Frontal cortex (tissue), 4 donors: ENCODE measurements at places on chromosomes 2 and 18. TPM values are rescaled to one million over a fixed set of nuclear protein-coding genes. Genes with fewer than 3 reads are reported as not detected.

The TSPYL6 gene
- not detected for total RNA-seq

The FN1 gene
- total RNA-seq: 99.9 TPM

The CROCC2 gene
- total RNA-seq: not detected

The CAPN14 gene
- 0.82 TPM for total RNA-seq

The STARD6 gene
- 0.82 TPM for total RNA-seq

The CNGA3 gene
- 1.2 TPM for total RNA-seq

The FMNL2 gene
- total RNA-seq: 93.8 TPM

The CYP27A1 gene
- total RNA-seq: 2.9 TPM

DNA sequence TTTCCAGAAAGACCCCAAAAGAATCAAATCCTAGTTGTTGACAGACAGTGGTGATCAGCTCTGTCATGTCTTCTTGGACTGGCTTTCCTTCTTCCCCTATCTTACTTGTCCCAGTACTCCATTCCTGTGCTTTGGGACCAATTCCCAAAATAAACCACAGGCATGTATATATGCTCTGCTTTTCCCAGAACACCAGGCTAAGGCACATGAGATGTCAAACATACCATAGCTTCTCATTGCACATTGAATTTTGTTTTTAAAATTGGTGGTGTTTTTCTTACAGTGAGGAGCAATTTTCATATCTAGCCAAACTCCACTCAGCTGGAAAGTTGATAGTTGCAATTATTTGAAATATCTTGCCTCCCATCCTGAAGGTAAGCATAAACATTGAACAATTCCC lies 88.9 kb upstream of the RGPD4 start:
- no peak for DNase-seq

DNA sequence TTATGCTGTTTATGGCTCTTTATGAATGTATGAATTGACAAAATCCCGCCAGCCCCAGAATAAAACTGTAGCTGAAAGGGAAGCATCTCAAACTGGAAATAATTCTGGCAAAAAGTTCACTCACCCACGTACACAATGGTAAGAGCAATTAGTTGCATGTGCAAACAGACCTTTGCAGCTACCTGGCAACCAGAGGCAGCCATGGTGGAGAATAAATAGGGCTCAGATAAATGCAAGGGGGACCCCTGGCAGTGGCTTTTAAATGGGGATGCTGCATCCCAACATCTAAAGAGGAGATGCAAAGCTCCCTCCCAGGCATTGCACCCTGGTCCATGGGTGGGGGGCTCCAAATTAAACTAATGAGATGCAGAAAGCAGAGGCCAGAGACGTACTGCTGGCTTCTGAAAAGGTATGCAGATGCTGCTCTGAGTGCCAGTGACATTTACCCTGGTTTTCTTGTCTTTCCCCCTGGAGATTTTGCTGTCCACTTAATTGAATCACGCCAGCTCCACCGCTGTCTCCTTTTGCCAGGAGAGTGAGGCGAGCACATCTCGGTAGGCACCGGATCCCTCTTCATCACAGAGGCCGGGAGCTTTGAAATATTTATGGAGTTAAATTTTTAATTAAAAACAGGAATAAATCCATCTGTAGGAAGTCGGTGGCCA lies 126.6 kb upstream of the NRP2 start:
- DNase-seq: no peak

DNA sequence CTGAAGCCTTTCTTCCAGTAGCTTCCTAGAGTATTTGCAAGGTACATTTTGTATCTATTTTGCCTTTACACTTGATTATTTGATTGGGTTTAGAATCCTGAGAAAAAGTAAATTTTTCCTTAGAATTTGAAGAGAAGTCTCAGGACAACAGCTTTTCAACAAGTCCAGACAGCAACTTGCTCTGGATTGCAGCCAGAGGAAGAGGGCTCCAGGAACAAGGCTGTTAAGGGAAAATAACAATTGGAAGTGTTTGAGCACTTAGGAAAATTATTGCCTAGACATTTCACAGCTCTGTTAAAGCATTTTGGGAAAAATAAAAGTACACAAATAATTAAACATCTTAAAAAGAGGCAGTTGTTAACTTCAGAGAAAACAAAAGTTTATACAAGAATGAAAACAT lies 58.3 kb upstream of the RAPGEF4 start:
- DNase-seq: no peak

DNA sequence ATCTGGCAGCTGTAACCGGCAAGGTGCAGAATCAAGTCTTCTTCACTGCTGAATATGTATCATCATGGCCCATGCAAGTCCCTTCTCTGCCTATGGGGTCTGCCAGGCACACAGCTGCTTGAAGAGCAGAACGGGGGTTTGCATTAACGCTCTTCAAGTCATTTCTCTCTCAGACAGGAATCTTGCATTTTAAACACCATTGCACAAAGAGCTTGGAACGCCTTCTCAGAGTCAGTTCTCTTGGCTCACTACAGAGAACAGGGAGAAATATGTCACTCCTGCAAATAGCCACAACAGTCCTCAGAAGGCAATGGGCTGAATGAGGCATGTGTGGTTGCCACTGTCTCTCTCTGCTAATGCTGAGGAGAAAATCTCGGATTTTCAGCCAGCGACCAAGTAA lies 2173.5 kb upstream of the PIK3C3 start:
- DNase-seq: no peak

DNA sequence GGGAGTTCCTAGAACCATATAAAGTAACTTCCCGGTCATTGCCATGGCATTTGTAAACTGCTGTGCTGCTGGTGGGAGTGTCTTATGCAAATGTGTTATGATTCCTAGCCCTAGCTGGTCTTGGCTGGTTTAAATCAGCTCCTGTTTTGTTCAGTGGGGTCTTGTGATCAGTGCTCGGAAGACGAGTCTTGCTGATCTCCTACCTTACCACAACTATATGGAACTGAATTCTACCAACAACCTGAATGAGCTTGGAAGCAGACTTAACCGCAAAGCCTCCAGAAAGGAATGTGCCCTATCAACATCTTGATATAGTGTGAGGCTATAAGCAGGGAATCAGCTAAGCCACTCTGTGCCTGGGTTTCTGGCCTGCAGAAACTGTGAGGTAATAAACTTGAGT lies 33.5 kb downstream of the POLE4 start:
- DNase-seq: no peak

DNA sequence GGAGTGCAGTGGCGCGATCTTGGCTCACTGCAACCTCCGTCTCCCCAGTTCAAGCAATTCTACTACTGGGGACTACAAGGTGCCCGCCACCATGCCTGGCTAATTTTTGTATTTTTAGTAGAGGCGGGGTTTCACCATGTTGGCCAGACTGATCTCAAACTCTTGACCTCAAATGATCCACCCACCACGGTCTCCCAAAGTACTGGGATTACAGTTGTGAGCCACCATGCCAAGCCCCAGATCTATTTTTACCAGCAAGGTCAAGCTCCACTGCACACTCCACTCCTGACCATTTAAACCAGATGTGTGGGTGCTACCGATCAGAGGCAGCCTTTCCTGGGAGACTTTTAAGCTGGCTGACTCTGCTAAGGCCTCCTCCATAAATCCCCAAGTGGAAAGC lies 67.5 kb upstream of the CD226 start:
- DNase-seq: no peak

DNA sequence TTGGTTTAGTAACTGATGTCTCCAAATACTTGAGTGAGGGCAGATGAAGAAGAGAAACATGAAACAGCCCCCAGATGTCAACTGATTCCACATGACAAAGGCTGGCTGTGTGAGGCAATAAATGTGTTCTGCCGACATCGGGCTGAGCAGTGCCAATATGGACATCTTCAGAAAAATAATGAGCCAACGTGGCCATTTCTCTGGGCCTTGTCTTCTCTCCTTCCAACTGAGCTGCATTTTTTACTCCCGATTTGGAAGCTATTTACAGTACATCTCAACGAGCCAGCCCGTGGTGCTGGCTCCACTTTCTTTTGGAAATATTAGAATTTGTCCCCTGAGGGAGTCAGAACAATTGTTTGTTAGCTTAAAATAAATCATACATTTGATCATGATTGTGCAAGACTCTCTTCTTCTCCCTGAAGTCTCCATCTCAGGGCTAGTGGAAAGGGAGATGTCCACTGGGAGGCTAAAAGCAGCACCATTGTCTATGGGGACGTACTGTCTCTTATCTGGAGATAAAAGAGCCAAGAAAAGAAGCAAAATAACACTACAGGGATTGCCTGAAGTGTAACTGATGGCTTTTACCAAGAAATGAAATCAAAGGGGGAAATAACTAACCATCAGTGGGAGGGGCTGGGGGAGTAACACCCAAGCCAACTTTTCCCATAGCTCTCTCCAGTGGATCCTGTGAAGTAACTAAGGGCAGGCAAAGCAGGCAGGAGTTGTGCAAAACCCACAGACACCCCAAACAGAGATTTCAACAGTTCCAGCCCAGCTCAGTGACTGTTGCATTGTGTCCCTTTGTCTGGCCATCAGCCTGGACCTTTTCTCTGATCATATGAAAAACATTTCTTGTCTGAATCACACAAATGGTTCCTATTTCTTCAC lies 114.8 kb downstream of the RDH14 start:
- DNase-seq: no peak

DNA sequence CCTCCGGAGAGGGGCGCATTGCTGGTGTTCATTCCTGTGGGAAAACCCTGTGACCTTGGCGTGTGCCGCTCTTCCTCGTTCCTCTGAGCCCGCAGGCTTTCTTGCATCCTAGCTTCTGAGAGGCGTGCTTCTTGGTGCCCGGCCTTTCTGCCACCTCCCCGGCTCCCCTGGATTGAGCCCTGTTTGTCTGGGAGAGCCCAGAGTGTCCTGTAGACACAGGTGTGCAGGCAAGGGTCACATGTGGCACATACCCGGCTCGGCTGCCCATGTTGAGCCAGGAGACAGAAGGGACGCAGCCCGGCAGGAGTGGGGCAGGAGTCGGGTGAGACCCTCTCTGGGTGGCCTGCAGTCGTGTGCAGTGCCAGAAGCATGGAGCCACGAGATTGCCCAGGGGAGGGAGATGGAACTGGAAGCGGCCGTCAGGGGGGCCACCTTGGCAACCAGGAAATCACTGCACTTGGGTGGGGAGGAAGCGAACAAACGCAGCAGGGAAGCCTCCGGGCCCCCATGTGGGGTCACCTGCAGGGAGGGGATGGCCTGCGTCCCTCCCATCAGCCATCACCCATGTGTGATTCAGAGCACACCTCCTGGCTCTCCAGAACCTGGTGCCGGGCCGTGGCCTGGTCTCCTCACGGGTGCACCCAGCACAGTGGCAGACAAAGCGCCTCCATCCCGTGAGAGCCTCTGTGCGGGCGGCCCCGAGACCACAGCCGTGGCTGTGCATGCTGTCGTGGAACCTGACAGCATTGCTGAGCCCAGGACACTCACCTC lies 92.9 kb downstream of the SH3BP4 start:
- DNase-seq: no peak

DNA sequence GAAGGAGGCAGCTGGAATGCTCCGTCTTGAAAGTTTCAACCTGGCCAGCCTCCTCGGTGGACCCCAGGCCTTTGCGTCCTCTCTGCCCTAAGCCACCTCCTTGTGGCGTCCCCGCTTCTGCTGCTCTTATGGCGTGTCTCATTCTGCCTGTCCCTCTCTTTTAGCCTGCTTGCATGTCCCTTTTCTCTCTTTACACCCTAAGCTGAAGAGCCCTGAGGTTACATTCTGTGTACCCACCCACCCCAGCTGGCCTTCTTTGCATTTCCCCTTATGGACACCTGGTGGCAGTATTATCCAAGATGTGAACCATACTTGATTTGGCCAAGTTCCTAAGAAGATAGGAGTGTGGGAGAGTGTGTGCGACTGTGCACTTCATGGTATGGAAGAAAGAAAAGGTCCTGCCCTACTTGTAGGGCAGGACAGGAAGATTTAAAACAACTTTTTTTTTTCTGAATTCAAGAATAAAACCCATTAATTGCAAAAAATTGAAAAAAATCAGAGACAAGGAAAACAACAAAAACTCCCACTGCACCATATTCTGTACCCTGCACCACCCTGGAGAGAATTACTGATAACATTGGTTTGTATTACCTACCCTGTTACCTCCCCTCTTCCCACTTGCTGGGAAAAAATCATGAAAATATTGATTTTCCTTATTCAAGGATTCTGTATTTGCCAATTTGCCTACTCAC lies 77.4 kb downstream of the DYSF start:
- DNase-seq: peak; percentile 48

DNA sequence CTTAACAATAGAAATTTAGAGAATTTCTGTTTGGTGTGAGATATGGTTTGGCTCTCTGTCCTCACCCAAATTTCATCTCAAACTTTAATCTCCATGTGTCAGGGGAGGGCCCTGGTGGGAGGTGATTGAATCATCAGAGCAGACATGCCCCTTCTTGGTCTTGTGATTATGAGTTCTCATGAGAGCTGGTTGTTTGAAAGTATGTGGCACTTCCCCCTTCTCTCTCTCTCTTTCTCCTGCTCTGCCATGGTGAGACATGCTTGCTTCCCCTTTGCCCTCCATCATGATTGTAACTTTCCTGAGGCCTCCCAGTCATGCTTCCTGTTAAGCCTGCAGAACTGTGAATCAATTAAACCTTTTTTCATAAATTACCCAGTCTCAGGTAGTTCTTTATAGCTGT lies 524.7 kb upstream of the ACVR2A start:
- DNase-seq: no peak

DNA sequence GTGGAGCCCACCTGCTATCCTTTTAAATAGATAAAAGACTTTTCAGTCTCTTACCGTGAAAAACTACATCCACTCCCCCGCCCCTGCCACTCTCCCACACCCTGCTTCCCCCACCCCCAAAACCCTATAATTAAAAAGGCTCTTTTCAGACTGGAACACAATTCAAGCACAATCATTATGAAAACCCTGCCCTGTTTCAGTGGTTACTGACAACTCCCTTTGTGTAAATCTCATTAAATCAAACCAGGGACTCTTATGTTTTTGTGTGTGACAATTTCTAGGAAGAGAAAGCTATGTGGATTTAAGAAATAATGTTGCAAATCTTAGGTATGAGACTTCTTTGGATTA lies 21.0 kb upstream of the ZNF532 start:
- no peak for DNase-seq

- no peak for DNase-seq
These were observed 35.5 kb downstream of the QPCT start for GRCh38 chr2:37379881-37380296.

DNA sequence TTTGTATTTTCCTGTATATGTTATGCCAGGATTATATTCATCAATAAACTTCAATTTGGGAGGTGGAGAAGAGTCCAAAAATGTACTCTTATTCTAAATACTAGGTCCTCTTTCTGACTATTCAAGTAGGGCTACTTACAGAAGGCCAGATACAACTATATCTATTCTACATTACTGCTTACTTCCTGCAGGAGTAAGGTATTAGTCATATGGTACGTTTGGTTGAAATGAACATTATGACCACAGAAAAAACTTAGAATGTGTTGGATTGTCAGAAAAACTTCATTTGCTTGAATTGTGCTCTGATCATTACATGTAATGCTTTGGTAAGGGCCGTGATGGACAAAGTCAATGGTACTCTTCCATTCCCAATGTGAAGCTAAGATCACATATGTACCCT lies 35.0 kb downstream of the STAT4 start:
- DNase-seq: no peak

DNA sequence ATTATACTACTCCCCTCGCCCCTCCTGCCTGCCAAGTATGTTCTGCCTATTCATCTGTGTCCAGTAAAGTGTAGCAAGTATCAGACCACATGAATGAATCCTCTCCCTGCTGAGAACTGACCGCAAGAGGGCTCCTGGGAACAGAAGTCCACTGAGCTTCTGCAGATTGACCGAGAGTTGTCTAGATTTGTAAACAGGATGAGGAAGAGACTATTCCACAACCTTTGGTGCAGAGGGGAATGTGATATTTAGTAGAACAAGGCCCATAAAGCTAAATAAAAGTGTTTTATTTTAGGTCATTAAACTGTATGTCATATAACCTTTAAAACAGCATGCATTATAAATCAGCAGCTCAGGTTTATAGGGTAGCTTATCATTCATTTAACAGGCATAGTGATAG lies 377.0 kb downstream of the DCC start:
- DNase-seq: peak; percentile 20
